ENCODE measurements at places on chromosomes 11 and 22. TPM values are rescaled to one million over a fixed set of nuclear protein-coding genes. Genes with fewer than 3 reads are reported as not detected.

Gene ELFN2
- not detected for total RNA-seq

Gene BCO2
- 76.4 TPM for total RNA-seq

GRCh38 chr22:39128508-39128907 lies 24.0 kb downstream of the CBX7 start:
- no peak for DNase-seq

- DNase-seq: peak; percentile 84
Observed at GRCh38 chr22:37284805-37285355, 2.6 kb downstream of the CYTH4 start.

GRCh38 chr11:95229199-95229992 lies 1.6 kb downstream of the SESN3 start:
- DNase-seq: no peak

GRCh38 chr11:117303101-117303500 lies 12.0 kb downstream of the BACE1-AS start:
- DNase-seq: no peak

- no peak for DNase-seq
Observed at GRCh38 chr11:35134403-35135148, 4.4 kb upstream of the CD44 start.

Gene NPTXR
- total RNA-seq: 18.8 TPM

Gene MAP6
- total RNA-seq: 5.9 TPM

DNA sequence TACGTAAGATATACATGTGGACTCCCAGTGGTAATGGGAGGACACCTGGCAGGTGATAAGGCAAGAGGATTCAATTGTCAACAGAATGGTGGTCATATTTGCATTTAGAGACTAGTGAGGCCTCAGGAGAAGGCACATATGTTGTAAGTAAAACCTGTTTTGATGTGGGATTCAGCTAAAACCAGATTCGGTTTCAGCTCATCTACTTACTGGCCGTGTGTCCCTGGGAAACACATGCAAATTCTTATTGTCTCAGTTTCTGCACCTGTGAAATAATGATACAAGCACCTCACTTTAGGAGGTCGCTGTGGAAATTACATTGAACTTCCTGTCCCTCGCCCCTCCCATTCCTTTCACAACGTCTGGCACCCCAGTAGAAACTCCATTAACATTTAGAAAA lies 78.9 kb upstream of the FIBIN start:
- DNase-seq: no peak

DNA sequence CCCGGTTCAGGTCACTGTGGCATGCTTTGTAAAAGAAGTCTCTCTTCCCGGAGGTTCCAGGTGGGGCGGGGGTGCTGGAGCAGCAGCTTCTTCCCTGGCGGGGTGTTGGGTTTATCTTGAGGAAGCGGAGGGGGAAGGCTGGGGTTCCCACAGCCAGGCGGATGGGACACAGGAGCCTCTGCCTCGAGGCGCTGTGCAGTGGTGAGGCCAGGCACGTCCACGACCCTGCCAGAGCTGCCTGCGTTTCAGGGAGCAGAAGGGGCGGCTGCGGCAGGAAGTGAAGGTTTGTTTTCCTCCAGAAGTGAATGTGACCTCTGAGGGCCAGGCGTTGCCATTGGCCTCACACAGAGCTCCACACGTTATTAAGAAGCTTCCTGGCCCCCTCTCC lies 20.1 kb upstream of the ADORA2A start:
- DNase-seq: no peak

DNA sequence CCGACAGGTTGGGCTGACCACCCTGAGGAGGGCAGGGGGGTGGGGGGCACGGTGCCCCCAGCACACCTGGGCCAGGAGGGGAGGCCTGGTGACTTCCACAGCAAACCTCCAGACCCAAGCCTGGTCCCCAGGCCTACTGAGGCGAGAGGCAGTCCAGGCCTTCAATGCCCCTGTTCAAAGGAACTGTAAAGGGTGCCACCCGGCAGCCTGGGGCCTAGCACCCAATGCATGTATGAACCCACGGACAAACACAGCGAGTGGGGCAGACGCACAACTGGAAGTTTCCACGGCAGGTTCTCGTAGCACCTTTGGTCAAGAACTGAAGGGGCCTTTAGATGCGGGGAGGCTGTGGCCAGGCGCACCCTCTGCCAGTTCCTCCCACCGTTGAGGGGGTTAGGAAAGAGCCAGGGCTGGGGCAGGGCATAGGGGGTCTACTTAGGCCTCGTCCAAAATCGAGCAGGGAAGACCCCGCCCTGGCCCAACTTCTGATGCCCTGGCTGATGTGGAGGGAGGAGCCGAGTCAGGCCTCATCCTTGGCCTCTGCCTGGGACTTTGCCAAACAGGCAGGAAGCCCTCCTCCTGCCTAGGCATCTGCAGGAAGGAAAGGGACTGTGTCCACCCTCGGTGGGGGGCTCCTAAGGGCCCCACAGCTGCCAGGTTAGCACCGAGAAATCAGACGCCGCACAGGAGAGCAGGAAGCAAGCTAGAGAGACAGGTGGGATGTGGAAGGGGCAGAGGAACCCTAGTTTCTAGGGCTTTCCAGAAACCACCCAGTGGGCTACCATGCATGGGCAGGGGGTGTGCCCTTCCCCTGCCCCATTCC lies 6.6 kb downstream of the CBX6 start:
- no peak for DNase-seq

DNA sequence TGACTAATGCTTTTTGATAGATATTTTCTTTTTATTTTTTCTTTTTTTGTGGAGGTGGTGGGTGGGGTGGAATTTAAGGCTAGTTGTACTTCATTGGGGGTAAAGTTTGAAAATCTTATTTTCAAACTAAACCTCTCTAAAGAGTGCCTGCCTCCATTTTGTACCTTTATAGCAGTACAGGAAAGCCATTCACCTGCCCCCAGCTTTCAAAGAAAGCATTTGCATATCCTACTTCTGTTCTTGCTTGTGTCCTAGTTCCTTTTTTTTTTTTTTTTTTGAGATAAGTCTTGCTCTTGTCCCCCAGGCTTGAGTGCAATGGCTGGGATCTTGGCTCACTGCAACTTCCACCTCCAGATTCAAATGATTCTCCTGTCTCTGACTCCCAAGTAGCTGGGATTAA lies 766.2 kb upstream of the LRRC4C start:
- DNase-seq: no peak

GRCh38 chr11:76107971-76108370 lies 98.3 kb downstream of the WNT11 start:
- no peak for DNase-seq

DNA sequence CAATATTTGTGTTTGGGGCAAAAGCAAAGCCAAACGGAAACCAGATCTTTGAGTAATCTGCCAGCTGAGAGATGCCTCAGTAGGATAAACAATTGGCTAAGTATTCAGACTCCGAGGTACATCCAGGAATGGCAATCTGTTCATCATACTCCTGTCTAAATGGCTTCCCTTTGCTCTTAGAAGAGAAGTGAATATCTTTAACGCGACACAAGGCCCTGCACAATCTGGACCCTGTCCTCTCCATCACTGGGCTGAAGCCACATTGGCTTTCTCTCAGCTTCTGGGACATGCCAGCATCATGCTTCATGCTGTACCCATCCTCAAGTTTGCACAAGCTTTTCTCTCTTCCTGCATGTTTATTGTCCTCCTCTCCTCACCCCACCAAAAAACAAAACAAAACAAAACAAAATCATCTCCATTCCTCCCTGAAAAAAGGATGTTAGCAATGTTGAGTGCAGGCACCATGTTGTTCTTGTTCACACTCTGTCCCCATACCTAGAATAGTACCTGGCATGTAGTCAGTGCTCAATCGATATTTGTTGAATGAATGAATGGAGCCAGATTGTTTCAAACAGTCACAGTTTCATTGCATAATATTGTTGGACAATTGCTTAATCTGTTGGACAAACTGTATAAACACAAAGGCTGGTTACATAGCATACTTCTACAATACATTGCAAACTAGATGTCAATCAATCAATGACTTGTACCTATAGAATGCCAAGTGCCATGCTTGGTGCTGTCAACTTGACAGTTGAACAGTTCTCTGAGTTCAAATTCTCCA lies 38.2 kb upstream of the SESN3 start:
- DNase-seq: no peak

Gene BIK
- 0.88 TPM for total RNA-seq

- no peak for DNase-seq
Observed at GRCh38 chr11:75813622-75814039, 1.4 kb upstream of the UVRAG start.

GRCh38 chr11:1505480-1505879 lies 18.9 kb upstream of the MOB2 start:
- DNase-seq: no peak

GRCh38 chr11:68256331-68256741 lies 15.4 kb downstream of the C11orf24 start:
- DNase-seq: no peak

- no peak for DNase-seq
Observed at GRCh38 chr11:95255251-95256145, 24.5 kb upstream of the SESN3 start.

GRCh38 chr11:13008625-13009475 lies at the start of gene RASSF10:
Gene RASSF10 (plus strand): TSS chr11:13009316. CDS start chr11:13009577, 261 bp downstream.
- peak; percentile 70 for DNase-seq

DNA sequence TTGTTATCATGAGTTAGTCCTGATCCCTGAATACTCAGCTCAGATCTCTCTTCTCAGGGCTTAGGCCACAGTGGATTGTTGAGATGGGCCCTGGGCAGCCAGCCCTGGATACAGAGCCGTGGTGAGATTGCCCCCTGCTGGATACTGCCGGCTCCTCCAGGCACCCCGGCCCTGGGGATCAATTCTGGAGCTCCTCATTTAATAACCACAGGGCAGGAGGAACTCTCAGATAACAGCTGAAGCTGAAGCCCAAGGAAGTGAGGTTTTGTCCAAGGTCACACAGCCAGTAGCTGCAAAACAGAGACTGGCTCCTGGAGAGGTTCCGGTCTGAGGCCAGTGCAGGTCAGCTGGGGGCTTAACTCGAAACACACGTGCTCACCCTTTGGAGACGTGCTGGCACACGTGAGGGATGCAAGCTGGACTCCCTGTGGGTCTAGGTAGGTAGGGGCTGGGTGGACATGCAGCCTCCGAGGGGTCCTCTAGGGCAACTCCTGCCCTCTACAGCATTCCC lies 16.0 kb downstream of the USH1C start:
- peak; percentile 42 for DNase-seq

Gene RAB39A
- total RNA-seq: 0.20 TPM

- peak; percentile 80 for DNase-seq
Observed at GRCh38 chr11:35485656-35486322, 39.6 kb downstream of the PAMR1 start.

GRCh38 chr11:117643606-117644300 lies 153.3 kb downstream of the DSCAML1 start:
- no peak for DNase-seq

GRCh38 chr11:116882386-116882785 lies 45.0 kb upstream of the APOA1 start:
- DNase-seq: no peak

DNA sequence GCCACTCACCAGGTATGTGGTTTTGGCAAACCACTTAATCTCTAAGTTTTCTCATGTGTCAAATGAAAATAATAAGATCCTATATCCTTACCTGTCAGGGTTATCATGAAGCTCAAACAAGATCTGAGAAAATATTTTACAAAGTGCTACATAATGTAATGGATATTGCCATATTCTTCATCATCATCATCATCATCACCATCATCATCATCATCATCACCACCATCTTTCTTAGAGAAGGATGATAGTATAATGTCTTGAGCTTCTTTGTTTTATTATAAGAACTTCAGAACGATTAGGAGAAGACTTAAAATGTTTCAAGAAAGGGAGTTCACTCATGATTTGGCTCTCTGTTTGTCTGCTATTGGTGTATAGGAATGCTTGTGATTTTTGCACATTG lies 72.5 kb upstream of the UCP3 start:
- DNase-seq: no peak

GRCh38 chr11:45948356-45948755 lies 25.9 kb downstream of the LARGE2 start:
- no peak for DNase-seq

GRCh38 chr22:37763652-37764051 lies 44.1 kb upstream of the GCAT start:
- DNase-seq: no peak

Gene LMO1
- total RNA-seq: 4.1 TPM

DNA sequence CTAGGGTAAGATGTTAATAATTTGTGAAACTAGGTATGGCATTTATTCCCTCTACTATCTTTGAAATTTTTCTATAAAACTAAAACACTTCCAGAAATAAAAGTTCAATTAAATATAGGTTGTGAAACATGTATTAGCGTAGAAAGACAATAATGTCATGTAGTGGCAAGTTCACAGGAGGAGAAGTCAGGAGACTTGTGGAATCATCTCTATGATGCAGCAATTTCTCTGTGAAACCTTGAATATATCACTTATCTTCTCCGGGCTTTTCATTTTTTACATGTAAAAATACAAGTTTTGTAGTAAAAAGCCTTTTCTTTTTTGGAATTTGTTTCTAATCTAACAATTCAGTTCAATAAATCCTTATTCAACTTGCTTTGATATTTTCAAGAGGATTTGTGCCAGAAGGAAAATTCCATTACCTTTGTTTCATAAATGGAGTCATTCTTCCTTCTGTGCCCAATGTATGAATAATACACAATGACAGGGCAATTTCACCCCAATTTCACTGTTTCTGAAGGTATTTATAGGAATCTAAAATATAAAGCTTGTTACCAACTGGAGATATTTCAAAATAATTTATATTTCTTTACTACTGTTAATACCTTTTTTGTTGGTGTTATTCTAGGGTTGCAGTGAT lies 758.3 kb downstream of the FAM181B start:
- DNase-seq: no peak

Gene LIPT2
- 0.93 TPM for total RNA-seq

DNA sequence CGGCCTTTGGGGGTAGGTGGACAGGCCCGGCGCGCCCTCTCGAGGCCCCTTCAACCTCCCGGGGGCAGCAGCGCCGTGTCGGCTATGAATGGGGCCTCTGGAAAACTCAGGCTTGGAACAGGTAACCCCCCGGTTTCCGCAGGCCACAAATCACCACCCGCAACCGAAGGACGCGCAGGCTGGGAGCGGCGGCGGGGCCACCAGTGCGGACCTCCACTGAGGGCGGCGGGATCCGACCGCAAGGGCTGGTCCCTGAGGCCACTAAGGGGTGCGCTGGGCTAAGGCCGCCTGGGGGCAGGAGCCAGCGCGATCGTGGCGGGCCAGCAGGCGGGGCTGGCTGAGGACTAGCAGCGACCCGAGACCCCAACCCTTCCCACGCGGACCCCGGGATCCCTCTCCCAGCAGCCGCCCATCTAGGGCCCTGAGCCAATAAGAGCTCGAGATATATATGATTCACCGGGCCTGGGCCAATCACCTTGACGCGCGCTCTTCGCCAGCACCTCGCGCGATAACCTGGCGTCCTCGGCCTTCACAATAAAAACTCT lies 609 bp upstream of the ATF4 start:
- DNase-seq: peak; percentile 98

Gene NLRP14
- not detected for total RNA-seq

- no peak for DNase-seq
Observed at GRCh38 chr22:38554281-38554680, 15.7 kb downstream of the DMC1 start.

DNA sequence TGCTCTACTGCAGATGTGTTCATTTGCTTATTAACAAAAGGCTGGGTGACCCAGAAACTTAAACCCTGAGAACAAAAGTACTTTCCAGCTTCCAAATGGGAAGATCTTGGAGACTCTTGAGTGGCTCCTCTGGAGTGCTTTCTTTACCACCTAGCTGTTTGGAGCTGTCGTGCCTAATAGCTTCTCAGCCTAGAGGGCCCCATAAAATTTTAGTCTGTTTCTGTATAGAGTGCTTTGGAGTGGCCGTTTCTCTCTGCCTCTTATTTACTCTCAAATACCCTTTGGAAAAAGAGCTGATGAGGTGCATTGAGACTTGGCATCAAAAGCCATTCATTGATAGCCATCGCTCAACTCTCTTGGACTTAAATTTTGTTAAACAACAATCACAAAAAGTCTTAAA lies 50.7 kb downstream of the ZNRF3 start:
- no peak for DNase-seq
